Common myeloid progenitor, CD34-positive (primary cell): ENCODE measurements at places on chromosomes 7 and 10.

GRCh38 chr7:157522189-157522588, 185.4 kb downstream of the DNAJB6 start:
- H3K36me3 ChIP-seq: no peaks in the 10 kb centered on the region
- no peak overlapping the region for H3K4me3 ChIP-seq
- H3K27ac ChIP-seq: no peak overlapping the region
- H3K4me1 ChIP-seq: no peaks in the 10 kb centered on the region
- peaks cover 13% of the 10 kb centered on the region for H3K27me3 ChIP-seq
- no peak for DNase-seq

DNA sequence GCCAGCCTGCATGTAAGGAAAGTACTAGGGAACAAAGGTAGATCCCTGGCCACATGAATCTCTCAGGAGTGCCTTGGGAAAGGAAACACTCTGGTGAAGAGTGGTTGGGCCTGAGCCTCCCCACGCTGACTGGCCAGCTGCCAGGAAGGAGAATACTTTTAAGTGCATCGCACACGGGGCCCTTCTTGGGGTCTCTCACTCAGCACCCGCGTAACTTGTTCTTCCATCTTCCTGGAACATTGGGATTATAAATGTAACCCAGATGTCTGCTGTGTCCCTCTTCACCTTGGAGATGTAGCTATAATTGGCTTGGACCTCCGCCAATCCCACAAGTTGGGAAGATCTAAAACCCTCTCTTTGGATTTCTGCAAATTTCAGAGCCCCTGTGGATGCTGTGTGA, 4.4 kb upstream of the GLI3 start:
- H3K27ac ChIP-seq: no peak overlapping the region
- DNase-seq: no peak
- no peak overlapping the region for H3K4me3 ChIP-seq
- peaks cover 27% of the 10 kb centered on the region for H3K27me3 ChIP-seq

- H3K36me3 ChIP-seq: no peaks in the 10 kb centered on the region
- H3K27ac ChIP-seq: no peak overlapping the region
- H3K4me3 ChIP-seq: no peak overlapping the region
Observed at GRCh38 chr7:142943706-142944268, 4.5 kb downstream of the LLCFC1 start.

DNA sequence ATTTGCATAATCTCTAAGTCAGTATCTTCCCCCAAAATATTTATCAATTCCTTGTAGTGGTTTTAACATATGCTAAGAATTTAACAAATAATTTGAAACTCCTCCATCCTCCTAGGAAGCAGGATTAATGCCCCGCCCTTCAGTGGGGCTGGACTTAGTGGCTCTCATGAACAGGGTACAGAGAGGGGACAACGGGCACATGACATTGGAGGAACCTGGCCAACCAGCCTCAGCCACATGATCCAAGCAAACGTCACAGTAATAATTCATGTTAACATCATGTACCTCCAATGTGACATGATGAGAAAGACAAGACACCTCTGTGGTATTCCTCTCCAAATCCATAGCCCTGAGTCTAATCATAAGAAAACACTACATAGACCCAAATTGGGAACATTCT, 50.5 kb downstream of the NUDCD3 start:
- H3K36me3 ChIP-seq: peaks cover 2% of the 10 kb centered on the region
- no peaks in the 10 kb centered on the region for H3K27me3 ChIP-seq
- no peak overlapping the region for H3K4me3 ChIP-seq
- no peaks in the 10 kb centered on the region for H3K4me1 ChIP-seq
- no peak overlapping the region for H3K27ac ChIP-seq

DNA sequence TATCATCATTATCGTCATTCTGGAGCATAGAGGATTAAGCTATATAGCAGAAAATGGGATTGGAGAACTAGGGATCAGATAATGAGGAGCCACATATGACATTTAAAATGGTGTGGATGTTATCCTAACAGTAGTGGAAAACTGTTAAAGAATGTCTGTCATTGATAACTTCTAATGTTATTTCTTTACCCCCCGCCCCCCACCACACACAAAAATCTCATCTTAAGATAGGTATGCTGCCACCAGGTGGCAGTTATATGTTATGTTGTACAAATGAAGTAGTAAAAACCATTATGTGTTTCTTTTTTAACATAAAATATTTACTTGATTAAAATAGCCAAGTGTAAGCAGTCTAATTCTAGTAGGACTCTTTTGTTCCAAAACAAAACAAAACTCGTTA, 13.0 kb downstream of the AKAP9 start:
- no peak overlapping the region for H3K27ac ChIP-seq
- no peak overlapping the region for H3K4me3 ChIP-seq
- no peaks in the 10 kb centered on the region for H3K27me3 ChIP-seq
- DNase-seq: peak; percentile 18

GRCh38 chr10:64795847-64796246, 1274.6 kb downstream of the REEP3 start:
- H3K36me3 ChIP-seq: no peaks in the 10 kb centered on the region
- H3K4me1 ChIP-seq: no peaks in the 10 kb centered on the region
- no peak overlapping the region for H3K27ac ChIP-seq
- no peak for DNase-seq
- no peak overlapping the region for H3K4me3 ChIP-seq
- H3K27me3 ChIP-seq: no peaks in the 10 kb centered on the region

DNA sequence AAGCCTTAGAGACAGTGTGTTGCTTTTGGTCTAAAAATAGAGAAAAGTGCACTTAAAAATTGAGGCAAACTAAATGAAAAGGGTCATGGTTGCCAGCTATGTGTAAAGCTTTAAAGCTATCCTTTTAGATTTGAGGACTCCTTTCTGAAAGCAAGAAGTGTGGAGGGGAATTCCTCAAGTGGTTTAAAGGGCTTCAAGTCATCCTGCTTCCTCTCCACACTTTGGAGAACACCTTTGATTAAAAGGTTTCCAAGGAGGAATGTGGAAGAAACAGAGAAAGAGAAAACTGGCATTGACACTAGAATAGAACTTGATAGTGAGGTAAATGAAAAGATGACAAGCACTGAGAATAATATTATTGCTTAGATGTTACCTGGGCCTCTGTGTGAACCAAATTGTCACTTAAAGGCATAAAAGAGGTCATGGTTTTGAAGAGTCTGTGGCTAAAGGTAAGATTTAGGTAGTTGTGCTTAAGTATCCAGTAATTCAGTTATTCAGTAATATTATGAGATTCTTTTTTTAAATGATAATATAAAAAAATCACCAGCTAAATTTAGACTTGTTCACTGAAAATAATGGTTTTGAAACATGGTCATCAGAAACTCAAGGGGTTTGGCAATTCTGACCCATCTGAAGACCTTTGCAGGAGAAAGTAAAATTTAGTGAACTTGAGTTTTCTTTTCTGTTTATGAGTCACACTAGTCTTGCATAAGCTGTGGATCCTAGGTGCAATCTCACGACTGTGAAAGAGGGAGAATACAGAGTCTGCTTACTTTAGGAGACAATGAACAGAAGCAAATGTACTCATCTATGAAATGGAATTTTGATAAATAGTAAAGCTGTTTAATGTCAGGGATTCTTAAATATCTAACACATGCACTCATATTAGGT, 466.0 kb downstream of the KIF20B start:
- DNase-seq: no peak
- no peak overlapping the region for H3K4me3 ChIP-seq
- no peaks in the 10 kb centered on the region for H3K27me3 ChIP-seq
- no peaks in the 10 kb centered on the region for H3K36me3 ChIP-seq
- no peak overlapping the region for H3K27ac ChIP-seq

DNA sequence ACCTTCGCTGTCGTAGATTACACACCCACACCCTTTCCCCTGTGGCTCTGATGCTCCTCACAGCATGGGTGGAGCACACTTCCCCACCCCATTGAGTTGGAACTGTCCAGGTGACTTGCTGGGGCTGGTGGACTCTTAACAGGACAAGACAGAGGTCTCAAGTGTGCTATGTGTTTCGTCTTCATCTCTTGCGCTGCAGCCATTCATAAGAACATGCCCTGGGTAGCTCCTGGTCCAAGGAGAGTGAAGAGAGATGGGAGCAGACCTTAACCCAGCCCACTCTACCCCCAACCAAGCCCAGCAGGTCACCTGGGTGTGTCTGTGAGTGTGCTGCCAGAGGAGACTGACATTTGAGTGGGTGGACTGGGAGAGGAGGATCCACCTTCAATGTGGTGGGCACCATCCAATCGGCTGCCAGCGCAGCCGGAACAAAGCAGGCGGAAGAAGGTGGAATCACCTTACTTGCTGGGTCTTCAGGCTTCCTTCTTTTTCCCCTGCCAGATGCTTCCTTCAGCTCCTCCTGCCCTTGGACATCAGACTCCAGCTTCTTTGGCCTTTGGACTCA, 112.4 kb downstream of the HTR5A start:
- no peak for DNase-seq
- no peaks in the 10 kb centered on the region for H3K4me1 ChIP-seq
- H3K4me3 ChIP-seq: no peak overlapping the region
- H3K36me3 ChIP-seq: no peaks in the 10 kb centered on the region
- no peak overlapping the region for H3K27ac ChIP-seq

DNA sequence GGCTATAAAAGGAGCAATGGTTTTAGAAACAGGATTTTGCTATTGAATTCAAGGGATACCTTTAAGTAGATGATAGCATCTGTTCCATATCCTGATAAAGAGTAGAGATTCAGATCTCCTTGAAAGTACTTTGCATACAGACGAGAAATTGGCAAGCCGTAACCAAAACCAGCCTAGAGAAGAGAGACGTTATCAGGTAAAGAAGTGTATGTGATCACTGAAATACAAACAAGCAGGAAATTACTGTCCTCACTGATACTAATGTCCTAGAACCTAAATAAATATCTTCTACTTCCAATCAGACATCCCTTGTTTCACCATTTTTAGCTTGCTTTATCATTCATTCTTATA, 9.4 kb downstream of the PDK4 start:
- H3K27ac ChIP-seq: no peak overlapping the region
- H3K36me3 ChIP-seq: peaks cover 3% of the 10 kb centered on the region
- no peak overlapping the region for H3K4me3 ChIP-seq

DNA sequence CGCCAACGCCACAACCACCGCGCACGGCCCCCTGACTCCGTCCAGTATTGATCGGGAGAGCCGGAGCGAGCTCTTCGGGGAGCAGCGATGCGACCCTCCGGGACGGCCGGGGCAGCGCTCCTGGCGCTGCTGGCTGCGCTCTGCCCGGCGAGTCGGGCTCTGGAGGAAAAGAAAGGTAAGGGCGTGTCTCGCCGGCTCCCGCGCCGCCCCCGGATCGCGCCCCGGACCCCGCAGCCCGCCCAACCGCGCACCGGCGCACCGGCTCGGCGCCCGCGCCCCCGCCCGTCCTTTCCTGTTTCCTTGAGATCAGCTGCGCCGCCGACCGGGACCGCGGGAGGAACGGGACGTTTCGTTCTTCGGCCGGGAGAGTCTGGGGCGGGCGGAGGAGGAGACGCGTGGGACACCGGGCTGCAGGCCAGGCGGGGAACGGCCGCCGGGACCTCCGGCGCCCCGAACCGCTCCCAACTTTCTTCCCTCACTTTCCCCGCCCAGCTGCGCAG, 424 bp downstream of the EGFR start:
- H3K4me1 ChIP-seq: no peaks in the 10 kb centered on the region
- H3K27ac ChIP-seq: no peak overlapping the region
- H3K4me3 ChIP-seq: peak overlapping the region; percentile 38
- H3K27me3 ChIP-seq: peaks cover 83% of the 10 kb centered on the region
- H3K36me3 ChIP-seq: no peaks in the 10 kb centered on the region
